Kidney tubule cell (primary cell): ENCODE measurements at places on chromosomes 3 and 15.

- peak; percentile 11 for DNase-seq
Measured at GRCh38 chr3:71806736-71807135, 21.8 kb upstream of the PROK2 start.

- peak; percentile 21 for DNase-seq
Measured at GRCh38 chr3:187504435-187504834, 136.2 kb downstream of the RTP4 start.

GRCh38 chr15:74655424-74655823, 39.8 kb downstream of the CLK3 start:
- peak; percentile 27 for DNase-seq

DNA sequence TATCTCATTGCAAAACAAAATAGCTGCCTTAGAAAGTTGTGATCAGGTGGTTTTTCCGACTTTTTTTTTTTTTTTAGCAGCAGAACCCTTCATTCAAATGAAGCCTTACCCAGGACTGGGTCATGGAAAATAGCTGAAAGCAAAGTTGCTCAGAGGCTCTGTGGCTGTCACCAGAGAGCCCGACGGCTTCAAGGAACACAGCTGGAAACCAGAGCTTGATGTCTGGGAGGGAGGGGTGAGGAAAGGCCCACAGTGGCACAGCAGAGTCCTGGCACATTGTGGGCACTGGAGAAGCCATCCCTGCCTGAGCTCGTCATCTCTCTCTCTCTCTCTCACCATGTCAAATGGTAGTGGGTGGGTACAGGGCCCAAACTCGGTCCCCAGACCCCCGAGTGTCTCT, 77.5 kb downstream of the RPN1 start:
- DNase-seq = no peak

- DNase-seq = no peak
Measured at GRCh38 chr3:154131830-154132229, 10.6 kb downstream of the ARHGEF26 start.

- no peak for DNase-seq
Measured at GRCh38 chr3:159626598-159626997, 362.0 kb upstream of the IL12A start.

DNA sequence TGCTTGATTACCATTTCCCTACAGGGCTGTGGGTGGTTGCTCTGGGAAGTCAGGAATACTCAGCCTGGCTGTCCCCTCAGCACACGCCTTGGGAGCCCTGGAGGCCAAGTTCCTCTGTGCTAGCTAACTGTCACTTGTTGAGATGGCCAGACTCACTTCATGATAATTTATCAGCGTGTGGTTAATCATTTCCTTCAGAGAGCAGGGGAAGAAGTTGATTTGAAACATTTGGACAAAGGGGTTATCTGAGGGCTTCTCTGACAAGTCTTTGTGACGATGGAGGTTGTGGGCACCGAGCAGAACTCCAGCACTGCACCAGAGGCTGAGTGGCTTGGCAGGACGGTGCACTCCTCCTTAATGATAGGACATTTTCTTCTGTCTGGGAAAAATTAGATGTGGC, 61.9 kb downstream of the WHAMM start:
- peak; percentile 22 for DNase-seq

DNA sequence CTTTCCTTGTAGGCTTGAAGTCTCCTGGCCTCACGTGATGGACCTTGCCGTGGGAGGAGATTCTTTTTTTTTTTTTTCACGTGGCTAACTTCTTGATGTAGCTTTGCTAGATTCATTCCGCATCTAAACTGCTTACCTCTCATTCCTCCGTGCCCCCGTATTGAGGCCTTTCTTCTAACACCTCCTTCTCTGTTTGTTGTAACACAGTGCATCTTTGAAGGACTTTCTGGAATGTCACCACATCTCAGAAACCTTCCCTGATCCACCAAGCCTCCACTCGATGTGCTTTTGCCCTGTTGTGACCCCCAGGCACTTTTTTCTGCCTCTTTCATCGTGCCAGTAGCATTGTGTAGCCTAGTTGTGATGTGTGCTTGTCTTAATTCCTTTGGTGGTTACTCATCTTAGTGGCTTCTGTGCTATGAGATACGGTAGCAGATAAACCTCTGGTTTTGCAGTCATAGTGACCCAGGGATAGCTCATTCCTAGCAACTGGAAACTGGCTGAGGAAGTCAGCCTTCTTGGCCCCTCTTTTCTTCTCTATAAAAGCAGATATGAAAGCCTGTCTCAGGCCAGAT, 1.6 kb upstream of the BNC1 start:
- DNase-seq = peak; percentile 93

GRCh38 chr15:47485419-47485818, 231.9 kb upstream of the SEMA6D start:
- DNase-seq = no peak

GRCh38 chr3:186021673-186022362, 84.0 kb upstream of the TRA2B start:
- DNase-seq = peak; percentile 85

DNA sequence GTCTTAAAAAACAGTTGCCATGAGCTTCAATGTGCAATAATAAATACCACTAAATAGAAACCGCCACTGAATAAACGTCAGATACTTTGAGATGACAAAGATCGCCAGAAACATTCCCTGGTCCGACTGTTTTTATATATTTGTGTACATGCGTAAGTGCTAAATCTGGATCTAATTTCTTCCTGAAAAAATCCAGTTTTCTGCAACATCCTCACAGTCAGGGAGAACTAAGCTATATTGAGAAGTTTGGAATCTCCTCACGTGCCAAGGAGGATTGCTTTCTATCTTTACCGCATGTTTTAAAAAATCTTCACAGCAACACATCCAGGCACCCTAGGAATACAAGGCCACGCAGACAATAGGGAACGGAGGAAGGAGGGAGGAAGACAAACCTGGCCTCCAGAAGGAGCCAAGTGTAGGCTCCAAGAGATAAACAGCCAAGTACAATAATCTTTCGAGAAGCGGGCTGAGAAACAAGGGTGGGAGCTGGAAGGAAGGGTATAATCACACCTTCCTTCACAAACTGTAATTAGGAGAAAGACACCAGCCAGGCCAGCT, 5.7 kb downstream of the VGLL4 start:
- no peak for DNase-seq

DNA sequence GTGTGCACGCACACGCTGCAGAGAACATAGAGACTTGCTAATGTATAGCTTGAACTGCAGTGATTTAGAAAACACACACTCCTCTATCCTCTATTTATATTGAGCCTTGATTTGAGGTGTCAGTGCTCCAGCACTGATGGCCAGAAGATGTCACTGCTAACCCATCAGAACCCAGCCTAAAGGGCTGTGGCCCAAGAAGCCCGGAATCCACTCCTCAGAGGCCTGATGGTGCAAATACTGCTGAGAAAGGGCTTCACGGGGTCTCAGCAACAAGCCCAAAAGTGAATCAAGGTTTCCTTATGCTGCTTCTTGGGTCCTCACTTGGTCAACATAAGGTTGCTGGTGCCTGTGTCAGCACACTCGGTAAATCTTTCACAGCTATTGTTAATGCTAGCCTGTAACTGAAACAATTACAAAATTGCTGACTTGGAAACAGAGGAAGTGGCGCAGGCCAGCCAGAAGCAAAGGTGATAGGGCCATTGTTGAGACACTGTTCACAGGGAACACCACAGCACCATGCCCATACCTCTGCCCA, 60.3 kb downstream of the HEG1 start:
- peak; percentile 69 for DNase-seq

DNA sequence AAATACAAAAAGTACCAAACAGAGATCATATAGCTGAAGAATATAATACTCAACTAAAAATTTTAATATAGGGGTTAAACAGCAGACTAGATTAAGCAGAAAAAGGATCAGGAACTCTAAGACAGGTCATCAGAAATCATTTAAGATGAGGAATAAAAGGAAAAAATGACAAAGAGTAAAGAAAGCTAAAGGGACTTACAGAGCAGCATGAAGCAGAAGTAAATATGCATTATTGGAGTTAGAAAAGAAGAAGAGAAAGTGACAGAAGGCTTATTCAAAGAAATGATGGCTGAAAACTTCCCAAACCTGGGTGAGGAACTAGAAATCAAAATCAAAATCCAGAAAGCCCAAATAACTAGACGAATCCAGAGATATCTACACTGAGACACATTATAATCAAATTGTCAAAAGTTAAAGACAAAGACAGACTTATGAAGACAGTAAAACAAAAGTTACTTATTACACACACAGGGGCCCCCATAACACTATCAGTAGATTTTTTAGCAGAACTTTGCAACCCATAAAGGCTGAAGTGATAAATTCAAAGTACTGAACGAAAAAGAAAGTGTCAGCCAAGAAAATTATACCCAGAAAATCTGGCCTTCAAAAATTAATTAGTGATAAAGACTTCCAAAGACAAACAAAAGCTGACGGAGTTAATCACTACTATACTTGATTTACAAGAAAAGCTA, 95.6 kb downstream of the SCAPER start:
- DNase-seq = no peak

- DNase-seq = peak; percentile 51
Measured at GRCh38 chr3:173553635-173554280, 156.2 kb downstream of the NLGN1 start.

GRCh38 chr3:45212095-45212468, 14.0 kb downstream of the TMEM158 start:
- DNase-seq = no peak

DNA sequence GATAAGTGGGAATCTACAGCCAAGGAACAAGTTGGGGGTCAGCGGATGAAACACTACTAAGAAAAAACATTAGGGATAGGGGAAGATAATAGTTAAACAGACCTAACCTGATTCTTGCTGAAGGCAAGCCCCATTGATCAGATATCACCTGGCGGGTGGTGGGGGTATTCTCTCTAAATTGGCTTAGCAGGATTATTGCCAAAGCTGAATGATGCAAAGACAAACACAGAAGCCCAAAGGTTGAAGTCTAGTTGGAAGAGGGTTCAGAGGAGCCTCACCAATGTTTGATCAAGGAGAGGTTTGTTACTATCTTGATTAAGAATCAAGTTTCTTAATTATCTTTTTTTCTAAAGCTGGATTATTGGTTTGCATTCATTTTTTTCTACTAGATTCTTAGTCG, 371.9 kb upstream of the CNTN4 start:
- no peak for DNase-seq

GRCh38 chr3:189726277-189726676, 95.1 kb downstream of the TP63 start:
- DNase-seq = no peak

- peak; percentile 9 for DNase-seq
Measured at GRCh38 chr3:187628169-187628568, 42.0 kb downstream of the SST start.

DNA sequence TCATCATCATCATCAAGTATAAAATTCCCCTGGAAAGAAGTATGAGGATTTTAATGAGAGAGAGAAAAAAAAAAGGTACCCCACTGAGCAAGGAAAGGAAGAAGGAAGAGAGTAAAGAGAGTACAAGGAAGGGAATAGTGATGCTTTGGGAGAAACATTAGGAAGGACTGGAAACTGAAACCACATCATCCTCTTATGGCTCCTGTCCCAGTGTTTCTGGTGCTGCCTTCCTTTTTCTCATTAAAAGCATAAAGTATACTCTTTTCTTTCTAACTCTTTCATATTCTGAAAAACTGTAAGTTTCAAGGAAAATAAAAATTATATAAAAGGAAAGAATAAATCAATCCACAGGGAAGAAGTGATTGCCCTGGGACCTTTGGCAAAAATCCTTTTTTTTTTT, 616.4 kb upstream of the CBLB start:
- no peak for DNase-seq

DNA sequence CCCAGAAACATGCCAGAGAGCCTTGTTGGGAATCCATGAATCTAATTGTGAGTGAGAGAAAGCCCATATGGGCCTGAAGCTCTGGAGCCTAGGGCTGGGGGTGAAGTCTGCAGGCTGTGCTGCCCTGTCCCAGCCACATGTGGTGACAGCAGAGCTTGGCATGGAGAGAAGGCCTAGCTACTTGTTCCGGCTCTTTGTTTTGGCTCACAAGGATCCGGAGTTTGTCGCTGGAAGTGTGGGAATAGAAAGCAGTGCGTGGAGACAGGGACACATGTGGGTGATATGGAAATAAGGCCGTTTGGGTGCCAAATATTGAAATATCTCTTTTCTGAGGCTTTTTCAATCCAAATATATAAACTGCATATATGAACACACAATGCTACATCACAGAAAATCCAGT, 78.2 kb downstream of the CLSTN2 start:
- no peak for DNase-seq

GRCh38 chr15:75758071-75758872, 45.6 kb upstream of the CSPG4 start:
- DNase-seq = peak; percentile 89

DNA sequence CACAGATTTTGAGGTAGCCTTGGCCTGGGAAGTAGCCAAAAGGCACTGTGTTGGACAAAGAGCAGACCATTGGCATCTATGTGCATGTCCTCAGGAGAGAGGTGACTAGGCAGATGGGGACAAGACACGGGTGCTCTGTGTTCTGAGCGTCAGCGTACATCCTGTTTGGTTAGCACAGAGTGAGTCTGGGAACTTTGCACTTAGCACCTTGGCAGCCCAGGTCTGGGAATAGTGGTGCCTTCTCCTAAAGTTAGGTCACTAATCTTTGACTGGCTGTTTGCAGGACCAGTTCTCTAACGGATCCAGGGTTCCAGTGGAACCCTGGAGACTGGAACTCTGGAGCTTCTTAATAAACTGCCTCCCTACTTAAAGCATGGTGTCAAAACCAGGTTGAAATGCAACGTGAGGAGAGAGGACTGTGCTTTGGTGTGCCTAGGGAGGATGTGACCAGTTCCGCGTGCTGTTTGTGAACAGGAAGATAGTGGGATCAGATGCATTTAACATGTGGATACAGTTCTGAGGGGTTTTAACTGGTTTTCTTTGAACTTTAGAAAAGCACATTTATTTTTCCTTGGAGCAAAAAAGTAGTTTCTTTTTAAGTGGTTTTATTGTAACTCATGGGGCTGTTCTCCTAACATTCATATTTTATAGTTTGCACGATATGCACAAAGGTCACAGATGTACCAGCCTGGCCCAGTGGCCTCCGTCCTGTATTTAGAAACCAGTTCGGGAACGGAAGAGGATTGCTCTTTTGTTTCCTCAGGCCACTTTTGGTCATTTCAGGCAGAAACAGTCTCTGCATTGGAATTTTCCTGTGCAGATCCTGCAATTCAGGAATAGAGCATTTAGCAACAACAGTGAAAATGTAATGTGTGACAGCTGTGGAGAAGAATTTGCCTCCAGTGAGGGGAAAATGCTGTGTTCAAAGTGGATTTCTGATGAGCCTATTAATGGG, 48.8 kb downstream of the ABHD2 start:
- no peak for DNase-seq

GRCh38 chr15:48397841-48398240, 66.6 kb downstream of the DUT start:
- DNase-seq = no peak

GRCh38 chr3:88123526-88123925, 26.2 kb upstream of the C3orf38 start:
- DNase-seq = no peak

GRCh38 chr3:37400945-37401344, 226.6 kb upstream of the LRRFIP2 start:
- DNase-seq = peak; percentile 10
